Fibroblast of skin of left quadriceps (primary cell): ENCODE measurements at places on chromosomes 12 and 14.

DNA sequence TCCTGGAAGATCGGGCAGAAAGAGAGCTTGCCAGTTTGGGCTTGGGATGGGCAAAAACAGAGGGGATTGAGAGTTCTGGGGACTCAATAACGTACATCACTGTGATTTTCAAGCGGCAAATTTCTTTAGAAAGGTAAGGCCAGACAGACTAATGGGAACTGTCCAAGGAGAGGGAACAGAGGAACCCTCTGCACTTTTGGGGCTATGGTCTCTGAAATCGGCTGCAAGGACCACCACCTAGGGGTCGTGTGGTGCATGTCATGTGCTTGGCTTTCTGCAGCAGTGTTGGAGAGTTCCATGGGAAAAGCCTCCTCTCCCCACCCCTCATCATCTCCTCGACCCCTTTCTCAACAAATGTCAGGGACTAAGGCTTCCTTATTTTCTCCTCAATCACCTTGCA lies 79.6 kb downstream of the PPM1A start:
- no peak for DNase-seq

- no peak for DNase-seq
Measured at GRCh38 chr14:40229676-40230075, 797.4 kb upstream of the FBXO33 start.

DNA sequence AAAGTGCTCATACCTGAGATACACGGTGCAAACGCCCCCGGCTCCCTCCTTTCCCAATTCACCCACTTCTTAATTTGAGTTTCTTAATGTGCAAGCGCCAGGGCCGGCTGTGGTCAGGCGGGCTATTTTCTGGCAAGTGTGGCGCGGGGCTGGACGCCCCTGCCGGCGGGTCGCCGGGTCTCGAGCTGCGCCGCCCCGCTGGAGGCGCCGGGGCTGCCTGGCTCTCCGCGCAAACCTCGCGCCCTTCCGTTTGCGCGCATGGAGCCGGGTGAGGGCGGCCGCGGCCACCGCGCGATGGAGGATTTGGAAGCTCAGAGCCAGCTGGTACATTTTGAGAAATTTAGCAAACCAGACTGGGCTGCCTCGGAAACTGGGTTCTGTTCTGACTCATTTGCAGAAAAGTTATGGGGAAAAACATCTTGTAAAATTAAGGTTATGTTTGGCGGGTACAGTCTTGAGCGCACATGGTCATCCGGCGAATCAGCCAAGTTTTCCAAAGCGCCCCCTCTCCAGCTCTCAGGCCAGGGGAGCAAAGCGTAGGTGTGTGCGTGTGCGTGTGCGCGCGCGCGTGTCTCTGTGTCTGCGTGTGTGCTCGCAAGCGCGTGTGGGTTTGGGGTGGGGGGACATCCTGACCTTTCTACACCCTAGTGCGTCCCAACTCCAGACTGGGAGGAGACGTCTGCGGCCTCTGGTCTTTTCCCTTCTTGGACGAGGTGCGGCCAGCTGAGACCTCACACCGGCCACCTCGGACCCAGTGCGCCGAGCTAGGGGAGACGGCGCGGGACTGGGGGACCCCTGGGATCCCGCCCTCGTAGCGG lies 6.5 kb upstream of the OTX2 start:
- DNase-seq, result no peak

- no peak for DNase-seq
Measured at GRCh38 chr12:32901553-32901952, 5.0 kb upstream of the PKP2 start.

DNA sequence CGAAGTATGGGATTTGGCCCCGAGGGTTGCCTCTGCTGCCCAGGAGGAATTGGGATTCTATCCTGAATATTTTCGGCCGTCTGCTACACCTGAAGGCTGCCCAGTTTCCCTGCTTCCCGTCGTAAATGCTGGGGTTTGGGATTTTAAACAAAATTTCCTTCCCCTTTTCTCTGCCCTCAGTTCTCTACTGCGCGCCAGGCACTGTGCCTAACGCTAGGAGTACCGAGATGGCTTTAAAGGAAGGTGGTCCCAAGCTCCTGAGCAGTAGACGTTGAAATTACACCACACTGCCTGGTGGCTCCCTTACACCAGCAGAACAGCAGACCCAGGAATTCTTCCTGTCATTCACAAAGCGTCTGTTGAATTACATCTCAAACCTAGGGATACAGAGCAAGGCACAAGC lies 566 bp upstream of the PRDM4 start:
- DNase-seq, result no peak

- peak; percentile 95 for DNase-seq
Measured at GRCh38 chr14:99271951-99272631, at the start of gene BCL11B. Gene BCL11B (minus strand): TSS chr14:99272197. CDS start chr14:99271218, 979 bp downstream.

DNA sequence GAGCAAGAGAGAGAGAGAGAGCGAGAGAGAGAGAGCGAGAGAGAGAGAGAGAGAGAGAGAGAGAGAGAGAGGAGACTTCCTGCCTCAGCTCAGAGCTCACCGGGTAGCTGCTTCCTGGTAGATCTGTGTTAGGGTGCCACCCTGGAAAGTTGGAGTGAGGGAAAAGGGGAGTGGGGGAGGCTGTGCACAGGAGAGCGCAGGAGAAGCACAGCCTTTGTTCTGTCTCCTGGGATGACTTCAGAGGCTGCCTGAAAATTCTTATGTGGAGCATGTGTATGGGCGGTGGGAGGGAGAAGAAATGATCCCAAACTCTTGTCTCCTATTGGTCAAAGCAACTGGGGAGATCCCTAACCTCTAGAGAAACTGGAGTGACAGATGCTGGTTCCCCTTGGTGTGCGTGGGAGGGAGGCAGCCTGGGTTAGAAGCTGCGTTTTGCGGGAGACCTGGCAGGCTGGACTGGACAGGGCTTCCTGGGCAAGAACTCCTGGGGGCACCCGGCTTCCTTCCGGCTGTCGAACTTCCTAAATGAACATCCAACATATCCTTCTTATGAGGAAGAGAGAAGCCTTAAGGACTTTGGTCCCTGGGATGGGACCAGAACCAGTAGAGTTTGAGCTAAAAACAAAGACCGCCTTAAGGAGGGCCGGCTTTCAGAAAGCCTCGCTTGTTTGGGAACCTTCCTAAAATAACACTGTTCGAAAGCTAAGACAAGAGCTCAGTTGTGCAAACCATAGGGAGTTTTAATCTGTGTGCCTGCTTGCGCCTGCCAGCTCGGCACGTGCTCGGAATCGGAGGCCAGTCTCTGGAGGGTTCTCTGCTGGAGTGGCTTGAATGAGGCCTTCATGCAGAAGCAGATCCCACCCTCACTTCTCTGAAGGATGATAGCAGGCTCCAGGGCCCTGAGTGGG lies 30.4 kb upstream of the BEGAIN start:
- no peak for DNase-seq

- DNase-seq, result no peak
Measured at GRCh38 chr14:102206918-102207317, 67.2 kb downstream of the WDR20 start.
